ENCODE measurements at places on chromosomes 1 and 21.

- DNase-seq, result no peak
Measured at GRCh38 chr1:1665815-1666251, 7.0 kb upstream of the CDK11B start.

DNA sequence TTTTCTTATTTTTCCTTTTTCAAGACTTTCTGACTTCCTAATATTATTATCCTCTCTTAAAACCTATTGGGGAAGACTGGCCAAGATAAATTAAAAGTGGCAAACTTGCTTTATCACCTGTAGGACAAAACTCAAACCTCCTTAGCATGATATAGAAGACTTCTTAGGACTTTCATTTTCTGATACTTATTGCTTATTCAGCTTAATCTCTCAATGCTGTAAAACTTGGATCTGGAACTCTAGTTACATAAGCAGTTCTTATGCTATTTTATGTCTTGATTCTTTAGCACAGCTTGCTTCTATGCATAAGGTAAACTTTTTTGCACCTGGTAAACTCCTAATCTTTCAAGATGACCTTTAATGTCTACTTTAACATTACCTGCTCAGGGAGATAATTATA, 382.3 kb upstream of the LRRC7 start:
- no peak for DNase-seq

DNA sequence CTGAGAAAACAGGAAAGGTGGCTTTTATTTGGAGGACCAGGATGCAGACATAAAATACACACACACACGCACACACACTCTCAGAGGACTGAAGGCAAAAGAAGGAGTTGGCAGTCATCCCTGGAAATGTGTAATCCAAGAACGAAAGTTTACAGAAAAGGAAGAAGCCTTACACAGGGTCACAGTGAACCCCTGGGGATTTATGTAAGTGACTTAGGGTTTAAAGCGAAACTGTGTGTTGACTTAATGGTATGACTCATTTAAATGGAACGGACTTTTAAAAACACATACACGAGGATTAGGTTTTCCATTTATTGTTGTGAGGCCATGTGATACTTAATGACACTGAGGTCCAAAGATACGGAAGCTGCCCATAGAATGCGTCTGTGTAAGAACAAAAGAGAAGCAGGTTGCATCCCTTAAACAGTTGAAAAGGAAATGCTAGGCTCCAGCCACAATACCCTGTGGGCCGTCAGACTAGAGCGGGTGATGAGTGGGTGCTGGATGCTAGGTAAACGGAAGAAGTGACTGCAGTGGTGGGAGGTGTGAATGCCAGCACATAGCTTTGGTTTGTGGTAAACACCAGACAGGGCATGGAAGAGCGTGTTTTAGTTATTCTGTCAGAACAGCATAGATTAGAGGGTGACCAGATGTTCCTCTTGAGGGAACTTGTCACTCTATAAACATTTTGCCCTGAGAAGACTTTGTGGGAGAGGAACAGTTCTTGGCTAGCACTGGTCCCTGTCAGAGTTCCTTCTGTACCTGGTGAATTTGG, 21.6 kb upstream of the BCL10 start:
- DNase-seq, result peak; percentile 57

GRCh38 chr1:113168946-113169345, 95.9 kb downstream of the LRIG2 start:
- DNase-seq, result no peak

- no peak for DNase-seq
Measured at GRCh38 chr1:226201029-226201593, 14.6 kb upstream of the ACBD3 start.

DNA sequence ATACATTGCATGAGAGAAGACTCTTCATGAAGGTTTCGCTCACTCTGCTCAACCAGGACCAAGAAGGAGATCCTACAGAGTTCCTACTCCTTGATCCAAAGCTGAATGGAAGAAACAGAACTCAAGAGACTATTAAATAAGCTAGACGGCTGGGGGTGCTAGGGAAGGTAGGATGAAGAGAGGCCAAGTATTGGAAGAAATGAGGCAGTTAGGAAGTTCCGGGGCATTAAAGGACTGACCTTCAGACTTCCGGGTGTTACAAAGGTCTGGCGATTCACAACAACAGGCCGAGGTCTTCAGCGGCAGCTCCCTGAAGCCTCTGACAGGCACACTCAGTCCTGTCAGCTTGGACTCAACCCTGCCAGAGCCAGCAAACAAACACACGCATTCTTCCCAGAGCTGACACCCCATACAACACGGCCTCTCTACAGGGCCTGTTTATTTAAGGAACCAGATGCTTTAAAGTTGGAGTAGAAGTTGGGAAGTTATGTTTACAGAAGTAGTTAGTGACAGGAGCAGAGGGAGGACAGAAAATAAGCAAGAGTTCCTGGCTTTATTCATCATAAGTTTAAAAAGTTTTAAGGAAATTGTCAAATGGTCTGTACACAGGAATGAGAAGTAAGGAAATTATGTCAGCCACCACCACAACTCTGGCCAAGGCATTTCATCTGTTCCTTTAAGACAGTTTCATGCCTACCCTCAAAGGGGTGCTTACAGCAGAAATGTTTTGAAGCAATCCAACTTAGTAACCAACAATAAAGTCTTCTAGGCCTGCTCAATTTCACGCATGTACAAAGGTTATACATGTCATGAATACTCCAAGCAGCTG, 4.7 kb downstream of the SORT1 start:
- DNase-seq, result no peak

- no peak for DNase-seq
Measured at GRCh38 chr1:154775621-154776605, 94.2 kb downstream of the KCNN3 start.

GRCh38 chr1:206608108-206608698, 4.1 kb downstream of the EIF2D start:
- peak; percentile 34 for DNase-seq

DNA sequence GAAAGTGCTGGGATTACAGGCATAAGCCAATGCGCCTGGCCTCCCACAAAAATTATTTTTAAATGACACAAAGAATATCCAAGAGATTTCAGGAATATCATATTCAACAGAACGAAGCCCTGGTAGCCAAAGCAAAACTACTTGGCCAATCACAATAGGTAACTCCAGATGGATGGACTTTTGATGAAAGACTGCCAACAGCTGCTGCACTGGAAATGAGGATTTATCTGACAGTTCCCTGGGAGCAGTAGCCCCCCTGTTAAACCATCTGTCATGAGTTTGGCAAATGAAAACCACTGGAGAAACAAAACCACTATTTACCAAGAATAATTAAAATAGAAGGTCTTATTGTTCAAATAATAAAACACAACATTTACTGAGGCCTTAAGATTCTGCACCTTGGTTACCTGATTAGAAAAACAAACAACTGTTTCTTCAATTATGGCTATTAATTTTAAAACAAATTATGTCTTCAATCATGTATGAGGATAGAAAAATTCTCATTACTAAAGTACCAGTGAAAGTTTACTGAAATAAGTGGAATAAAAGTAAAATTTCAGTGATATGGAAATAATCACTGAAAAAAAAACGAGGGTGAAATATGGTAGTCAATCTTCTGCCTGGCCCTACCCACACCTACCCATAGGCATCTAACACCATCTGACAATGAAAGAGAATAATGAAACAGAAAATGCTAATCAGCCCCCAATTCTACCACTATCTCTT, 34.3 kb upstream of the PSMG1 start:
- no peak for DNase-seq

DNA sequence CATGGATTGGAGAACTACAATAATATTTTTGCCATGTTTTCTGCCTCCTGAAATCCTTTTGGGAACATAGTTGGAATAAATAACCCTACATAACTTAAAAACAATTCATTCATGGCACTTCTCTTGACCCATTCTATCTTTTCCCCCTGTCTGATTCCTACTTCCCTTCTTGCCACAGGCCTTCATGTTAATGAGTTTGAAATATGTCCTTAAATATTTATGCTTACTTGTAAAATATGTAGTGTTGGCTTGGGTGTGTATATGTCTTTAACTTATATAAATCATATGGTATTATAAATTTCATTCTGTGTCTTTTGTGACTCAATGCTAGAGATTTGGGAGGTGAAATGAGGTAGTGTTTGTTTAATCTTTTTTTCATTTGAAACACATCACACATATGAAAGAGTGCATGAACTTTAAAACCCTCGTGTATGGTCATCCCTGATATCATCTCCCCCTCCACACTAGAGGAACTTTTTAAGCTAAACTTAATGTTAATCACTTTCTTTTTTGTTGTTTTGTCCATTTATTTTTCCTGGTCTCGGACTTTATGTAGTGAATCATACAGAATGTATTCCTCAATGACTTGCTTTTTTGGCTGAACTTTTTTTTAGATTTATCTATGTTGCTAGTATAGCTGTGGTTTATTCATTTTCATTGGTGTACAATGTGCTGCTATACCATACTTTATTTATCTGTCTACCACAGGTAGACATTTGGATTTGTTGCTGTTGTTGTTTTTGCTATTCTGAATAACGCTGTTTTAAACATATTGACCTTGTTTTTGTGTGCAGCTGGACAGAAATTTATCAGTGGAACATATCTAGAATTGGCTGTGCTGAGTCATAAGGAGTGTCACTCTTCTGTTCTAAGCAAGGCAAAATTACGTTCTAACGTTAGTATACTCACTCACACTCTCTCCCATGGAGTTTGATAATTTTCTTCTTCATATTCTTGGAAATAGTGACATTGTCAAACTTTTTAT, 441.6 kb downstream of the PLPP3 start:
- no peak for DNase-seq

DNA sequence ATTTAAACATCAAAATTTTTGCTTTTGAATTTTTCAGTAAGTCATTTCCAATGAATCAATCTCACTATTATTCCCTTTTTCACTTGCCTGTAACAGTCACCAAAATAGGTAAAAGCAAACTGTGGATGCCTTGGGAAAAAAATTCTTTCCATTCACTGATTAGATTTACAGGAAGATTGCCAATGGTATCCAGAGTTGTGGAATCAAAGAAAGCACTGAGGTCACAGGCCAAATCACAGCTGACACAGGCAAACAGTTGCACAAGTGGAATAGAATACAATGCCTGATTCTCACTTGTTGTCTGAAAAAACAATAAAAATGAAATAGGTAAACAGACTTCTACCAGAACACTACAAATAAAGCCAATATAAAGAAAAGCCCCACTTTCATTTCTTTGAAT, 48.4 kb downstream of the LTN1 start:
- DNase-seq, result no peak

GRCh38 chr1:218345673-218346390, 696 bp downstream of the TGFB2 start:
- DNase-seq, result no peak

DNA sequence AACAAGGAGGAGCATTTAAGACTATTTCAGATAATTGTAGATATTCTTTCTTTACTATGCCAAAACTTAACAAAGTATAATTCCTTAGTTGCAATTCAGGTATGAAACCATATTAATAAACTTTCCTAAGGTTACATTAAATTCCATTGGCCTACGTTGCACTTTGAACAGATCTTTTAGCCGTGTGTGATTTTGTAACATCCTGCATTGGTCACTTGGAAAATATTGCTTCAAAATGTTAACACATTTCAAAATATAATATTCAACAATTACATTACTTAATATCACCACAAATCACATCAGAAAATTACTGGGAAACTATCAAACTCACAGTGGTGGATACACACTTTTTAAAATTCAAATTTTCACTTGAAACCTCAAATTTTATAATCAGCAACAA, 20.2 kb downstream of the ETS2 start:
- DNase-seq, result no peak

GRCh38 chr1:108669679-108670078, 8.8 kb upstream of the HENMT1 start:
- DNase-seq, result no peak

DNA sequence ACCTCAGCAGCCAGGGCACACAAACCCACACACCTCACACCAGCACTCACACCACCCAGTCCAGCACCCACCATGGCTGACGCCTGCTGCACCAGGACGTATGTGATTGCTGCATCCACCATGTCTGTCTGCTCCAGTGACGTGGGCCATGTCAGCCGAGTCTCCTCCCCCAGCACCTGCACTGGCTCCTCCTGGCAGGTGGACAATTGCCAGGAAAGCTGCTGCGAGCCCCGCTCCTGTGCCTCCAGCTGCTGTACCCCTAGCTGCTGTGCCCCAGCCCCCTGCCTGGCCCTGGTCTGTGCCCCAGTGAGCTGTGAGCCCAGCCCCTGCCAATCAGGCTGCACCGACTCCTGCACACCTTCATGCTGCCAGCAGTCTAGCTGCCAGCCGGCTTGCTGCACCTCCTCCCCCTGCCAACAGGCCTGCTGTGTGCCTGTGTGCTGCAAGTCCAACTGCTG, at the start of gene KRTAP10-8:
TSS of gene KRTAP10-8 (plus strand) at position 51 of the 458 bp plus-strand sequence. CDS start at position 73, 22 bp downstream.
- no peak for DNase-seq

DNA sequence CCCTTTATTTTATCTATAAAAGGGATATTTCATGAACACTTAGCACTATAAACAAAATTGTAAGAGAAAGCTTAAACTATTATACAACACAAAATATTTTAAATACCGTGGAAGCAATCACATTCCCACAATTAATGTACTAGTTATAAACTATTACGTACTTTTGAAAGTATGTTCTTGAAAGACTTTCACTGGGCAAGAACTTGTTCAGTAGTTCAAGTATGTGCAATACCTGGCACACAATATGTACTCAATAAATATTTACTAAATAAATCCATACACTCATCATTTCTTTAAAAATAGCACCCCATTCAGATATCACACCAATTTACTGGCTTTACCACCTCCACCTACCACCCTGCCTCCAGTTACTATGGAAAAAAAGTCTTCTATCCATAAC, 12.6 kb upstream of the FMO2 start:
- no peak for DNase-seq

DNA sequence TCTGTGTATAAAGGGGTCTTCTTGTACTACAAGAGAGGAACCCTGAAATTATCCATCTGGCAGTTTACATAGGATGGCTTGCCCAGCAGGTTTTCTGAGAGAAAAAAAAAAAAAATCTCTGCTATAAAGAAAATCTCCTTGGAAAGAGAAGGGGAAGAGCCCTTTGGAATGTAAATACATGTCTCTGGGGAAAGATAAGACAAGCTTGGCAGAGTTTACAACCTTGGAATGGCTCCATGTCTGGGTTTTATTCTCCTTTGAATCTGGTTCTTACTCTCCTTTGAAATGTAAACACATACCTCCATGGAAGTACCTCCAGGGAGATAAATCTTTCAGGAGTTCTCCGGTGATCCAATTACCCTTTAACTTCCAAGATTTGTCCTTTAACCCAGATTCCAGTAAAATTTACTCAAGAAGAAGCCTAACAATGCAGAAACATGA, 45.1 kb upstream of the DNAH14 start:
- DNase-seq, result no peak

GRCh38 chr1:217403026-217403720, 227.7 kb downstream of the GPATCH2 start:
- no peak for DNase-seq

DNA sequence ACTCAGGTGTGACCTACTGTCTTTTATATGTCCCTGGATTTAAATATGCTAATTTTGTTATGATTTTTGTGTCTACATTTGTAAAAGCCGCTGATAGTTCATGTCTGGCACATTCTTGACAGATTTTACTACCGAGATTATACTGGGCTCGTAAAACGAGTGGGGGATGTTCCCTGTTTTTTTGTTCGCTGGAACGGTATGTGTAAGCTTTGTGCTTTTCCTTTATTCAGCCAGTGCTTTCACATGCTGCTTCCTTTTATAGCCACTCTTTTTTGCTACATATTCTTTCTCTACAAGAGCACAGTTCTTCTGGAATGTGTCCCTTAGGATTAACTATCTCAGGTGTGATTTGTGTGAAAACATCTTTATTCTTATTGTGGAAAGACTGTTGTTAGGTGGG, 46.6 kb downstream of the ADARB1 start:
- no peak for DNase-seq

- no peak for DNase-seq
Measured at GRCh38 chr1:188425687-188426086, 1596.9 kb downstream of the PLA2G4A start.

Measured in stimulated activated CD4-positive, alpha-beta T cell treated with anti-CD3 and anti-CD28 coated beads, Interleukin-1b, Interleukin-23, amount 100 ng/mL, for 24 hours (primary cell).